GM12891 (cell line): ENCODE measurements at places on chromosomes 12 and 14.

- DNase-seq, result no peak
Measured at GRCh38 chr12:46452061-46452615, 79.6 kb upstream of the SLC38A2 start.

DNA sequence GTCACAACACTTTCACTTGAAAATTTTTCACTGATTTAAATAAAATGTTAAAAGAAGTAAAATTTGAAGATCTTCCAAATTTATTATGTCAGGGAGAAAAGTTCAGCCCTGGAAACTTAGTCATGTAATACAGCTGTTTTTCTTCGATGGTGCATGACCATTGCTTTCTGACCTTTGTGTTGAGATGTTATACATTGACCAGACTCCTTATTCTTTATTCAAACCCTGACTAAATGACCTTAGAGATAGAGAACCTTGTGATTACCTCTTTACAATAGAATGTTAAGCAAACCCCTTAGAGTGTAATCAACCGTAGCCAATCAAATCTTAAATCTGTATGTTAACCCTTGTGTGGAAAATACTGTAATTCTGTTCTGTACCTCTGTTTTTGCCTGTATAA is 34.5 kb downstream of the PLCZ1 start:
- no peak for DNase-seq

GRCh38 chr14:104396682-104397470 is 182.7 kb upstream of the C14orf180 start:
- no peak for DNase-seq

- no peak for DNase-seq
Measured at GRCh38 chr14:32825058-32825457, 113.6 kb upstream of the NPAS3 start.

DNA sequence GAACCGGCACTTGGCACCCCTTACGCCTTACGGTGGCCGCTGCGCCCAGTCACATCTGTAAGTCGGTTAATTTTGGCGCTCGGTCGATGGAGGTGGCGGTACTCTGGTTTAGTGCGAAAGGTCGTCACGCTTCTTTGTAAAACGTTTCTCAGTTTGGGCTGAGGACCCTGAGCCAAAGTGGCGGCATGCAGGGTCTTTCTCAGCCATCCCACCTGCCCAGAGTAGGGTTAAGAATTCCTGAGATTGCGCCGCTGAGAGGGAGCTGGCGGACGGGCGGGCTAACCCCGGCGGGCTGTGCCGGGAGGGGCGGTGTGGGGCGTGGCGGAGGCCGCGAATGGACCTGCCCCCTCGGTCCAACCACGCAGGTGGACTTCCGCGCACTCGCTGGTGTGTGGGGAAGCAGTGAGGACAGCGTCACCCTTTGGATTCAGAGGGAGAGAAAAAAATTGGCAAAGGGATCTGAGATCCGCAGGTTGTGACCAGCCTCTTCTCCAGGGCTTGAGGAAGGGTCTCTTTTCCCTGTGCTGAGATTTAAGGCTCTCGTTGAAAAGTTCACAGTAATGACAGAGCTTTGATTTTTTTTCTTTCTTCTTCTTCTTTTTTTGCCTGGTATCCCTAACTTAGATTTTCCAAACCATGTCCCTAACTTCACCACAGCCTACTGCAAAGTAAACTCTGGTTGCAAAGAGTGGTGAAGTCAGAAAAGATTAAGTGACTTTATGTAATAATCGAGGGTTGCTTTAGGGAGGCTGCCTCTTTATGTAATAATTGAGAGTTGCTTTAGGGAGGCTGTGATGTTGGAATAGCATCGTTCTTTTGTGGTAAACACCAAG is 602 bp upstream of the FBXO33 start:
- peak; percentile 44 for DNase-seq

DNA sequence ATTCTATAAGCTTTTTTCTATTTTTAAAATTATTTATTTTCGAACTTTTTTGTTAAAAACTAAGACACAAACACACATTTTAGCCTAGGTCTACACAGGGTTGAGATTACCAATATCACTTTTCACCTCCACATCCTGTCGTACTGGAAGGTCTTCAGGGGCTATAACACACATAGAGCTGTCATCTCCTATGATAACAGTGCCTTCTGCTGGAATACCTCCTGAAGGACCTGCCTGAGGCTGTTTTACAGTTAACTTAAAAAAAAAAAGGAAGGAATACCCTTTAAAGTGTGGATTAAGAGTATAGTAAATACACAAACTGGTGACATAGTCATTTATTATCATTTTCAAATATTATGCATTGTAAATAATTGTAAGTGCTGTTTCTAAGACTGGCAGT is 43.0 kb downstream of the RASSF8 start:
- DNase-seq, result no peak

GRCh38 chr12:131105736-131106348 is 152.1 kb downstream of the ADGRD1 start:
- DNase-seq, result no peak

- no peak for DNase-seq
Measured at GRCh38 chr12:103546959-103547358, 40.1 kb upstream of the STAB2 start.

DNA sequence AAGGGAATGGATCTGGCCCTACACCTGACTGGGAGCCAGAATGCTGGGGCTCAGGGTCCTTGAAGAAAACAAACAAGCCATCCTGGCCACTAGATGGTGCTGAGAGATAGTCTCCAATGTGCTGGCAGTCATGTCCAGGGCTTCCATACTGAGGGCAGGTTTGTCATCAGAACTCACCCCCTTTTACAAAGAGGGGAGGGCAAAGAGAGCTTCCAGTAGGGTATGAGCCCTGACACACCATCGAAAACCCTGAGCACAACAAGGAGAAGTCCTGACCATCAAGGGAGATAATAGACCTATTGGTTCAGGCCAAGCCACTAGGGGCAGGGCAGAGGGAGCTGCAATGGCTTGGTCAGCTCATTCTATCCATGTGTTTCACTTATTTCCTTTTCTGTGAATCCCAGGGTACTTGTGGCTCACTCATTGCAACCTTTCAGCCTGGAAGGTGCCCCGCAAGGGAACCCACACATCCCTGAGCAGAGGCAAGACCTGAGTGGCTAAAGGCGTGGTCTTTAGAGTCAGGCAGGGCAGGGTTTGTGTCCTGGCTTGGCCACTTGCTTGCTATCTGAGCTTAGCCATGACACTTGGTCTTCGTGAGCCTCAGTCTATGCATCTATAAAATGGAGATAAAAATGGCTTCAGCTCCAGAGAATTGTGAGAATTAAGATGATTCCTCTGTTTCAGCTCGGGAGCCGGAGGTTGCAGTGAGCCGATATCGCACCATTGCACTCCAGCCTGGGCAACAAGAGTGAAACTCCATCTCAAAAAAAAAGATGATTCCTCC is 6.2 kb upstream of the PLEKHH1 start:
- no peak for DNase-seq

DNA sequence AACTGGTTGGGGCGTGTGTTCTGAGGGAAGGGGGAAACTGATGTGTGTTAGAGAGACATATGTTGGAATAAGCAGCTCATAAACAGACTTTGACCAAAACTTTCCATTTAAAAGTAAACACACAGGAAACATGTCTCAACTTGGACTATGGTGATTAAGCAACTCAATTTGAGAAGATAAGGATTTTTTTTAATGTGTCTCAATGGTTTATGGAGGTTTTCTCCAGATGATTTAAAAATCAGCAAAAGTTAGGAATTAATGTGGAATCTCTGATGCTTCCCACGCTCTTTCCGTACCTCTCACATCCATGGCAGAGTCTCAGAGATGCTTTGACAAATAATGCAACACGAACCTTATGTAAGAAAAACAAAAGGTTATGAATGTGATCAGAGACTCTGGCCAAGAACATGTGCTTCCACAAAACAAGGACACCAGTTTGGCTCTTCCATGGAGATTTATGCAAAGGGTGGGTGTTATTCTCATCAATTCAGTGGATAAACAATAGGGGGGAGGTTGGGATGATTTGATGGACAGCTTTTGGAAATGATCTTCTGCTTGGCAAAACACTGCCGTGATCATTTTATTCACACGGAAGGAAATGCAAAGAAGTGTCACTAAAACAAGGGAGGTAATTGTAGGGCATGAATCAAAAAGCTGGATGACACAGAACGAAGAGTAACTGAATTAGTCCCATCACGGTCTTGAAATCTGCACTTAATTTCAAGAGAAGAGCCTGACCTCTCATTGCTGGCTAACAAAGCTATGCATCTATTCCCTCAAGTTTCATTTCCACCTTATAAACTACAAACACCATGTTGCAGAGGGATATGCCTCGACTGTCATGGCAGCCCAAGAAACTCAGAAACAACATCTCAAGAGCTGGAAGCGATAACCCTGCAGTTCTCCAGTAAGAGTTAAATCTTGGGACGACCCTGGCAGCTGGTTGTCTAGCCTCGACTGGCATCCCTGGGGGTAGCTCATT is 76.5 kb downstream of the FOXN3 start:
- no peak for DNase-seq

- DNase-seq, result no peak
Measured at GRCh38 chr12:1972856-1973317, 31.4 kb downstream of the DCP1B start.

DNA sequence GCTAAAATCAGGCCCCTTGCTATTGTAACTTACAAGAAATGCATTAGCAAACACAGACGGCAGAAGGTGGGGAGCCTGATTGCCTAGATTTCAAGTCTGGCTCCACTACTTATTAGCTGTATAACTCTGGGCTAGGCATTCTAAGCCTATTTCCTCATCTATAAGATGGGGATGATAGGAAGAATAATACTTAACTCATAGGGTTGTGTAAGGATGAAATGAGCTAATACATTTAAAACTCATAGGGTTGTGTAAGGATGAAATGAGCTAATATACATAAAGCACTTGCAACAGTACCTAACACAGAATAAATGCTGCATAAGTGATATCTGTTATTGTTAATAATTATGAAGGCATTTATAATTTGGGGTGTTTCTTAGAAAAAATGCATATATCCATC is 60.1 kb upstream of the DIO2 start:
- DNase-seq, result no peak

DNA sequence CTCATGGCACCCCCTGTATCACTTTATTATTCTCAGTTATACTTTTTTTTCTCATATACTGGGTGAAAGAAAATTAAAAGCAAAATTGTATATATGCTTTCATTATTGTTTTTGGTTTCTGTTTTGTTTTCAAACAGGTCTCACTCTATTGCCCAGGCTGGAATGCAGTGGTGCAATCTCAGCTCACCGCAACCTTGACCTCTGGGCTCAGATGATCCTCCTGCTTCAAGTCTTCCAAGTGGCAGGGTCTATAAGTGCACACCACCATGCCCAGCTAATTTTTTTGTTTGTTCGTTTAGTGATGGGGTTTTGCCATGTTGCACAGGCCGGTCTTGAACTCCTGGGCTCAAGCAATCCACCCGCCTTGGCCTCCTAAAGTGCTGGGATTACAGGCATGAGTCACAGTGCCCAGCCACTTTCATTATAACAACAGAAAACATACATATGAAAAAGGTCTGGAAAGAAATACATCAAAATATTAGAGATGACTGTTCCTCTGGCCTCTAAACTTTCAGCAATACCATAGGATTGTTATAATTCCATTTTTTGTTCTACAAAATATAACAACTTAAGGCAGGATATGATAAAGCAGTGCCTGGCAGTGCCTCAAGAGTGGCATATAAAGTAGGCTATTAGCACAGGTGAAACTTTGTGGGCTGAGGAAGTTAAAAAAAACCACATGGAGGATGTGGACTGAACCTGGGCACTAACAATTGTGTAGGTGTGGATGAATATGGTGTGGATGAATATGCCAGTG is 5.8 kb upstream of the NTN4 start:
- no peak for DNase-seq

GRCh38 chr14:93009471-93010129 is 86.7 kb downstream of the CHGA start:
- no peak for DNase-seq

- DNase-seq, result no peak
Measured at GRCh38 chr12:33988197-33988805, 34.0 kb upstream of the ALG10 start.

GRCh38 chr12:112901271-112901670 is 5.5 kb upstream of the OAS1 start:
- DNase-seq, result no peak

DNA sequence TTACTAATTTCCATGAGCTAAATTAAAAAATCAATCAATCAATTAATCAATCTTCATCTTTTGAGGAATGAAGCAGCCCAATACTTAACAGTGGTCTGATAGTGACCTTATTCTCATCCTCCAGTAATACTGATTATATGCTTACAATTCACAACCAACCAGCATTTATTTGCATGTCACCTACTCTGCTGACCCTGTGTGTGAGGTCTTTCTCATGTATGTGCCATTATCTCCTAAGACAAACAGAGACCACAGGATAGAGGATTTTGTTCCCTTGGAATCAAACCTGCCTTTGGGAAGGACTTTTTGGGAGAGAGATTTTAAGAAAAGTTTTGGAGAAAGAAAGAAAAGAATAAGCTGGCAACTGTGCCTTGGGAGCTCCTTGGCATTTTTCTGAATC is 197.2 kb downstream of the NRXN3 start:
- no peak for DNase-seq
